ENCODE measurements at places on chromosomes 7 and 10.

GRCh38 chr7:15832996-15833395 lies 146.5 kb upstream of the MEOX2 start:
- DNase-seq = no peak

- H3K27me3 ChIP-seq = no peaks in the 10 kb centered on the region
Observed at GRCh38 chr7:32879460-32879859, 12.1 kb downstream of the KBTBD2 start.

GRCh38 chr7:50056131-50056530 lies 36.9 kb downstream of the ZPBP start:
- DNase-seq = no peak
- no peaks in the 10 kb centered on the region for H3K4me1 ChIP-seq
- no peak overlapping the region for H3K4me3 ChIP-seq
- no peak overlapping the region for H3K27ac ChIP-seq

GRCh38 chr7:127934711-127935110 lies 96.5 kb downstream of the LRRC4 start:
- no peak overlapping the region for H3K27ac ChIP-seq
- H3K4me3 ChIP-seq = no peak overlapping the region
- no peaks in the 10 kb centered on the region for H3K27me3 ChIP-seq
- peaks cover 20% of the 10 kb centered on the region for H3K36me3 ChIP-seq
- H3K4me1 ChIP-seq = no peaks in the 10 kb centered on the region

DNA sequence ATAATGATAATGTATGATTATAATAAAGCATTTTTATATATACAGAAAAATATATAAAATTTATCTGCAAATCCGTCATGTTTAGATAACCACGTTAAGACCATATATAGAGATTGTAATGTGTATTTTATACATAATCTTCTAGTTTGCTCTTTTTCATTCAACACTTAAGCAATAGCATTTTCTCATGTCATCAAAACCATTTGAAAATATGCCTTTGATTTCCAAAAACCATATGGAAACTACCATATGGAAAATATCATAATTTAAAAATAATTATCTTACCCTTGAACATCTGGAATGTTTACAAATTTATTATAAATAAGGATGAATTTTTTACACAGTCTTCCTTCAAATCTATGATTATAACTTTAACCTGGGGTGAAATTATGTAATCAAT lies 250.4 kb upstream of the NPSR1 start:
- H3K36me3 ChIP-seq = no peaks in the 10 kb centered on the region
- no peak overlapping the region for H3K27ac ChIP-seq
- no peak for DNase-seq
- H3K4me3 ChIP-seq = no peak overlapping the region

DNA sequence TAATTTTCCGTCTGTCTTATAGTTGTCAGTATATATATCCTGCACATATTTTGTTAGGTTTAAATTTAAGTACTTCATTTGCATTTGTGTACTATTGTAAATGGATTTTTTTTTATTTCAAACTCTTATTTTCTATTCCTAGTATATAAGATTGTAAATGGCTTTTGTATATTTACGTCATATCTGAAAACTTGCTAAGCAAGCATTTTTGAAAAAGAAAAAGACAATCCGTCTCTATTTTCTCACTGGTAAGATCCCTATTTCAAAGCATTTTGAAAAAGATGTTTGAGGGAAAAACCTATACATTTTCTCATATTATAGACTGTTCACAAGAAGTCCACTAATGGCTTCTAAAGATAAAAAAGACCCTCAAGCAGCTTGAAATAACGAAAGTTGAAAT lies 1.2 kb upstream of the LYZL1 start:
- peaks cover 2% of the 10 kb centered on the region for H3K27me3 ChIP-seq
- no peaks in the 10 kb centered on the region for H3K36me3 ChIP-seq
- H3K27ac ChIP-seq = no peak overlapping the region
- no peak overlapping the region for H3K4me3 ChIP-seq
- no peaks in the 10 kb centered on the region for H3K4me1 ChIP-seq
- no peak for DNase-seq

- H3K27me3 ChIP-seq = no peaks in the 10 kb centered on the region
- no peaks in the 10 kb centered on the region for H3K36me3 ChIP-seq
- no peaks in the 10 kb centered on the region for H3K4me1 ChIP-seq
- H3K27ac ChIP-seq = no peak overlapping the region
- no peak for DNase-seq
Observed at GRCh38 chr10:118913825-118914224, 115.7 kb upstream of the NANOS1 start.
